ENCODE measurements at places on chromosomes 11 and 22. TPM values are rescaled to one million over a fixed set of nuclear protein-coding genes. Genes with fewer than 3 reads are reported as not detected.

The VWA5A gene
- total RNA-seq = 4.7 TPM

- DNase-seq = no peak
These were observed 99.8 kb downstream of the ZBTB16 start for GRCh38 chr11:114159320-114159719.

DNA sequence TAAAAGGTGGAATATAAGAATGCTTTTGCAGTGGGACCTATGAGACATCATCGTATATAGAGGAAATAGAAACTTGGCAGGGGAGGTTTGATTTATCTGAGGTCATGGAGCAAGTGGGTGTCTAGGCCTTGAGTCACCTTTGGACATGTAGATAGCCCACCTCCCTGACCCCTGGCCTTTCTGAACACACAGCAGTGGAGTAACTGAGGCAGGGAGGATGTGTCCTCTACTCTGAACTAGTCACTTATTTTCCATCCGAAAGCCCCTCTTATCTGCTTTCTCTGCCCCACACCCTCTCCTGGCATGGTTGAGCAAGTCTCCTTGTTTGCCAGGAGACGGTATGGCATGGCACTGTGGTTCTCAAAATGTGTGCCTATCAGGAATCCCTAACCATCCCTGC lies 7.9 kb downstream of the CD82 start:
- peak; percentile 40 for DNase-seq

The ROBO4 gene
- 0.56 TPM for total RNA-seq

DNA sequence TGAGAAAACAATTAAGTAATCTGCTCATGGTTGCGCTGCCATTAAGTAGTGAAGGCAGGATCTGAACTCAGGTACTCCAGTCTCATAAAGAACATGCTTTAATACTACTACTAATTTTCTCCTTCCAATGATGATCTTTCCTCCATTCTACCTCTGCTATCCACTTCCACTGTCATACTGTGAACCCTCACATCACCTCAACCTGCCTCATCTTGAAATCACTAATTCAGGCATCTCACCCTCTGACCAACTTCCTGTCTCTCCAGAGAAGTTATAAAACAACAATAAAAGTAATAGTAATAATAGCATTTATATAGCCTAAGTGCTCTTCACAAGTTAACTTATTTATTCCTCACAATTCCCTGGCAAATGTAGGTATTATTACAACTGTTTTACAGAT lies 57.1 kb upstream of the PSMA1 start:
- no peak for DNase-seq

- DNase-seq = no peak
These were observed 70.7 kb downstream of the EMSY start for GRCh38 chr11:76515494-76515893.

GRCh38 chr11:60874421-60875365 lies 7.4 kb downstream of the ZP1 start:
- no peak for DNase-seq

GRCh38 chr11:79119491-79120284 lies 321.1 kb downstream of the TENM4 start:
- DNase-seq = no peak

Measured in IMR-90 (cell line).